EL (cell line): ENCODE measurements at places on chromosomes 5 and 9.

DNA sequence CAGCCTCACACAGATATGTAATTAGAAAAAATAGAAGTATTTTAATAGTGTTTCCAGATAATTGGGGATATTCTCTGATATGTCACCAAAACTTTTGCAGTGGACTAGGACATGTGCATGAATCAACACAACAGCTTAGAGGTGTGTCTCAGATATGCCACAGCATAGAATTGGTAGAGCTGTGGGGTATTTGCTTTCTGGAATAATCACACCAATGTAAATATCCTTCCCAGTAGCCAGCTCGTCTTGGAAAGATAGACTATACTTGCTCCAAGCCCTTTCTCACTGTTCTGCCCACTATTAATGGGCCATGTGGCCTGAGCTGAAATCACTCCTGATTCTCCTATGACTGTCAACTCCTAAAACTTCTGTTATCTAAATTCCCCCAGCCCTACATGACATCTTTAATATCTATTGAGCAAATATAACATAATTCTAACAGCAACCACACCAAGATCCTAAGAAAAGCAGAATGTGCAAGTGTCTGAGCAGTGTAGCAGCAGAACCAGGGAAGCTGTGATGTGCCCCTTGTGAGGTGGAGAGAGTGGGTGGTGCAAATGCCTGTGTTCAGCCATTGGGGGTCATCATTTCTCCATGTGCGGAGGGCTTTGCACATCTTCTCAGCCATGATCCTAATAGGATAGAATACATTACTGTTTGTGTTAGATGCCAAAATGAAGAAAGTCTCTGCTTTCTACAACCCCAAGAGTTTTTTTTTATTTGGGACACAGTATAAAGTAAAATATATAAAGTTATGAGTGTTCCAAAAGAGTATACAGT lies 65.0 kb downstream of the MELK start:
- DNase-seq: no peak

GRCh38 chr5:31078956-31079355 lies 114.5 kb upstream of the CDH6 start:
- DNase-seq: no peak

GRCh38 chr5:75690669-75691068 lies 26.6 kb downstream of the POC5 start:
- no peak for DNase-seq

DNA sequence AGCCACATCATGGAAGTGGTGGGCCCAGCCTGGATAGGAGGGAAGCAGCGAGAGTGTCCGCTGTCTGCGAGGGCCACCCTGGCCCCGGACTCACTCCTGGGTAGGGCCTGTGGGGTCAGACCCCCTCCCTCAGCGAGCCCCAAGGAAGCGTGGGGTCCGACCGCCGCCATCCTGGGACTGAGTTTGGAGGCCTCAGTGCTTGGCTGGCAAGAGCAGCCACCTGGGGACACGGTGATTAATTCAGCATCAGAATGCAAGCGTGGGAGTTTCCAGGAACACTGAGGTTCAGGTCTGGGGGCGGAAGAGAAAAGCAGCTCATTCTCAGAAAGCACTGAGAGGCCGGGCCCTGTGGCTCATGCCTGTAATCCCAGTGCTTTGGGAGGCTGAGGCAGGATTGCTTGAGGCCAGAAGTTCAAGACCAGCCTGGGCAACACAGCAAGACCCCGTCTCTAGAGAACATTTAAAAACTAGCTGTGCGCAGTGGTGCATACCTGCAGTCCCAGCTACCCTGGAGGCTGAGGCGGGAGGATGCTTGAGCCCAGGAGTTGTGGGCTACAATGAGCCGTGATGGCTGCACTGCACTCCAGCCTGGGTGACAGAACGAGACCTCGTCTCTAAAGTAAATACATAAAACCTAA lies 18.3 kb upstream of the CAMSAP1 start:
- DNase-seq: no peak

GRCh38 chr9:137660144-137660543 lies 41.3 kb downstream of the EHMT1 start:
- DNase-seq: no peak

DNA sequence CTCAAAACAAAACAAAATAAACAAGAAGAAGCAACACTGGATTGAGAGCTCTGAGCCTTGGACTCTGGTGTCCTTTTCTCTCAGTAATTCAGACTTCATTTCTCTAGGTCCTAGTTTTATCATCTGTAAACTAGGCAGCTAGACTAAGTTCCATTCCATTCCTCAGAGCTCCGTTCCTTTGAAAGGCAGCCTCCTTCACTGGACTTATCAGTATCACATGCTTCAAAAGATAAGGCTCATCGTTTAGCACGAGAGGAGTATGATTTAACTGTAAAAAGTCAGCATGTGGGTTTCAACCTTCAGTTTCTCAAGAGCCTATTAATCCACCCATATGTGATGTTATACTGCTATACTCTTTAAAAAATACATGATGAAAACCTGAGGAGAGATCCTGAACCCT lies 1.6 kb downstream of the ATP10B start:
- DNase-seq: no peak

DNA sequence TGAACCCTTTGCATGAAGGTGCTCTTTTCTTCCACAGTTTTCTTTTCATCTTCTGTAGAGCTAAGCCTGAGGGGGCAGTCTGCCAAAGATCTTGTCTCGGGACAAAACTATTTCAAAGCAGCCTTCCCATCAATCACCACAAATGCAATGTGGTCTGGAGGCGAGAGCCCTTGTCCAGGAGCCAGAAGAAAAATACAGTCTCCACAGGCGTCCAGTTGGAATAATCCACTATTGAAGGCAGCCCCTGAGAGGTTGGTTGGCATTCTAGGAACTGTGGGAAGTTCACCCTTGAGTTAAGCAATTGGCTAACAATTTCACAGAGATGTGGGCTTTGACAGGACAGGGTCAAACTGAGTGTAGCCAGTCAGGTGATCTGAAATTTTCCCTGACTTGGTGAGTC lies 72.0 kb downstream of the SEMA6A start:
- peak; percentile 10 for DNase-seq

- DNase-seq: no peak
These were observed 279.3 kb downstream of the ASTN2 start for GRCh38 chr9:117135501-117136098.

DNA sequence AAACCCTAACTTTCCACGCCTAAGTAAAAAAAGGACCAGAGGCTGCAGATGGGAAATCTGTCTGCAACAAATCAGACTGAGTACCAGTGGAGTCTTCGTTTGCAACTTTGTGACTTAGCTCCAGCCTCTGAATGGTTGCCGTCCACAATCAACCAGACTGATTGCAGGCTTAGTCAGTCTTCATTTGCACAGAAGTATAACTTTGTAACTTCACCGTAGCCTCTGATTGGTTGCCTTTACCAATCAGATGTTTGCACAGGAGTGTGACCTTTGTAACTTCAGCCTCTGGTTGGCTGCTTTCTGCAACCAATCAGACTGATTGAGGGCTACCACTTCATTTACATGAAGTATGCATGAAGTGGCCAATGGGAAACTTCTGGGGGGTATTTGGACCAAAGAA lies 53.7 kb downstream of the TGFBR1 start:
- DNase-seq: no peak

- no peak for DNase-seq
These were observed 130.4 kb downstream of the CHSY3 start for GRCh38 chr5:130034566-130035210.

DNA sequence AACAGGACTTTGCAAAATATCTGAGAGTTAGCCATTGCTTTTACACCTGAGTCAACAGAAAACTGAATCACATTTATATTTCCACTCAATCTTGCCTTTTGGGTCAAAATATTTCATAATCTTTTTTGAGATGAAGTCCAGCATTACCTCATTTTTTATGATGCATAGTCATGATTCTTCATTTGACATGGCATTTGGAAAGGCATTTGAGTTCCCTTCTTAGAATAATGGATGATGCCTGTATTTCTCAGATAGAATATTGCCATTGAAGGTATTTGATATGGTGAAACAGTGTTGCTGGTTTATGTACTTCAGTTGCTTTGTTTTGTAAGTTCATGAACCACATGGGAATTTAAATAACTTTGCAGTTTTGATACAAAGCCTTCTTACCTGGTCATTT lies 180.4 kb downstream of the PRR16 start:
- DNase-seq: peak; percentile 1

DNA sequence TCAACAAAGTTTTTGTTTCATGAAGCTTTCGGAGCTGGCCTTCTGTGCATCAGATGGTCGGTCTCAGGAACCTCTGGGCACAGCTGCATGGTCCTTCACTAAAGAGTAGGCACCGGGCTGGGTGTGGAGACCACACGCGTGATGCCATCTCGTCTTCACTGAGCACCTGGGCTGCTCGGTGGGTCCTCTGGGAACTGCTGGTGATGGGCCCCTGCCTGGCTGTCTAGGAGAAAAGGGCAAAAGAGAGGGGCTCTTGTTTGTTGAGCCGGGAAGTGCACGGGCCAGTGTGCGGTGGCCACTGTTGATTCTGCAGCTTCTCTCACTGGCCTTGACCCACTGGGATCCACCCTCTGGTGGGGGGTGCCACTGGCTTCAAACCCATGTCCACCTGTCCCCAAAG lies 46.0 kb downstream of the COL5A1 start:
- DNase-seq: no peak

- DNase-seq: peak; percentile 10
These were observed 53.0 kb upstream of the ALDH1B1 start for GRCh38 chr9:38339496-38339895.

DNA sequence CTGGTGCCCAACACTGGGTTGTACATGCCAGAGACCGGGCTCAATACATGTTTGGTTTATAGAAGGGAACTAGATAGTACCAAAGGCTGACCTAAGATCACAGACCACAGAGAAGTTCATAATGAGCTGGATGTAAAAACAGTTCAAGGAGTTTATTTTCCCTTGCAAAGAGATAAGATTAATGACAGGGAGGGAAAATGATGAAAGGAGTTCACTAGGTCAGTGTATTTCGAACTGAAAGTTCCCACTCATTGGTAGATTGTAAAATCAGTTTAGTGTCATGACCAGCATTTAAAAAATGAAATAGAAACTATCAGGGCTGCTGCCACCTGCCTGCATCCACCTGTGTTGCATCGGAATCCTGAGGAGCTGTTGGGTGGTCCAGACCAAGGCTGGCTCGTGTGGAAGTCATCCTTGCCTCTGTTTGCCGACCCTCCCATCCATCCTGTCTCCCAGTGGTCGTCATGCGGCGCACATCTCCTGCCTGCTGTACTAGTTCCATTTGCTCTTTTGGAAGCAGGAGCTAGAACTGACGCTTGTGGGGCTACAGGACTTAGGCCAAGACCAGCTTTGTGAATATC lies 21.1 kb downstream of the TBC1D2 start:
- no peak for DNase-seq

DNA sequence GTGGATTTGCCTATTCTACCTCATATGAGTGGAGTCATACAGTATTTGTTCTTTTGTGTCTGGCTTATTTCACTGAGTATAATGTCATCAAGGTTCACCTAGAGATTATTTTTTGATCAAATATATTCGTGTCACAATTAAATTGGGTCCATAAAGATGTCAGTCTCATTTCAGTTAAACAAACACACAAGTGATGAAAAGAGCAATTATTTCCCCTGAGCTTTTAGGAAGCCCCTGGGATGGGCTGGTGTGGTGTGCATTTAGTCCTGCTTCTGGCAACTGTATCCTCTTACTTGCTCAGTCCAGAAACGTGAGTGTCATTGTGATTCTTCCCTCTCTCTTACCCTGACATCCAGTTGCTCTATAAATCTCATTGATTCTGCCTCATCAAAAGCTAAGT lies 52.8 kb upstream of the CARTPT start:
- no peak for DNase-seq

DNA sequence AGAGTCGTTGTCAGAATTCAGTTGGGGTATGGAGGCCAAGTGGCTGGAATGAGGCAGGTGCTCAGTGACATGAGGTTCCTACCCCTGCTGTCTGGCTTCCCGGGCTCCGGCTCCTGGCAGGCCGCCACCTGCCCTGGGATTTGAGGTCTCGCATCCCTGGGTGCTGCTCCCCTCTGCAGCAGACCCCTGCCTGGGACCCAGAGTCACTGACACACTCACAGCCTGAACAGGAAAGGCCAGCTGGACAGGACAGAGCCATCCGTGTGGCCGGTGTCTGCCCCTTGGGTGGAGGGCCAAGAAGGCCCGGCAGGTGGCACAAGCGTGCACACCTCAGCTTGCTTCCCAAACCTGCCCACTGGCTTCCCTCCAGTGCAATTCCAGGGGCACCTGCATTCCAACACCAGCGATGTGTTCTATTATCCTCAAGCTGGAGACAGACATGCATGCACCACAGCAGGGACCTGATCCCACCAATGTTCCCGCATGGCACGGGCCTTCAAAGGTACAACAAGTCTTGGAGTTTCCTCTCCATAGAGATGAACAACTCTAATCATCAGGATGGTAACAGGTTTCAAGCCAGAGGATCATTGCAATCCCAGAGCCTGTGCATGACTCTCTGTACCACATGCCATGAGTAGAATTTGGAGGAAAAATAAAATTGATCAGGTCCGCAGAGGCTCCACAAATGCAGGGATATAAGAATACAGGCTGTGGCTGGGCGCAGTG lies 45.6 kb upstream of the RNF130 start:
- DNase-seq: no peak

GRCh38 chr9:70020217-70020616 lies 23.4 kb upstream of the MAMDC2 start:
- DNase-seq: no peak

DNA sequence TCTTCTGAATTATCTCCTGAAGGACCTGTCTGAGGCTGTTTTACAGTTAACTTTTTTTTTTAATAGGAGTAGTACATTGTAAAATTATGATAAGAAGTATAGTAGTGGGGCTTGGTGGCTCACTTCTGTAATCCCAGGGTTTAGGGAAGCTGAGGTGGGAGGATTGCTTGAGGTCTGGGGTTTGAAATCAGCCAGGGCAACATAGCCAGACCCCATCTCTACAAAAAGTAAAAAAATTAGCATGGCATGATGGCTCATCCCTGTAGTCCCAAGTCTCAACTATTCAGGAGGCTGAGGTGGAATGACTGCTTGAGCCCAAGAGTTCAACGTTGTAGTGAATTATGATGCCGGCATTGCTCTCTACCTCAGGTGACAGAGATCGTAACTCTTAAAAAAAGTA lies 7.0 kb downstream of the IPO11 start:
- no peak for DNase-seq

GRCh38 chr9:4615251-4615650 lies 46.8 kb upstream of the PLPP6 start:
- peak; percentile 45 for DNase-seq

- DNase-seq: no peak
These were observed 3.2 kb downstream of the FCN1 start for GRCh38 chr9:134914501-134914834.

GRCh38 chr5:62650197-62650596 lies 71.6 kb downstream of the LRRC70 start:
- DNase-seq: peak; percentile 66

GRCh38 chr5:39019254-39019653 lies 54.9 kb downstream of the RICTOR start:
- DNase-seq: no peak

DNA sequence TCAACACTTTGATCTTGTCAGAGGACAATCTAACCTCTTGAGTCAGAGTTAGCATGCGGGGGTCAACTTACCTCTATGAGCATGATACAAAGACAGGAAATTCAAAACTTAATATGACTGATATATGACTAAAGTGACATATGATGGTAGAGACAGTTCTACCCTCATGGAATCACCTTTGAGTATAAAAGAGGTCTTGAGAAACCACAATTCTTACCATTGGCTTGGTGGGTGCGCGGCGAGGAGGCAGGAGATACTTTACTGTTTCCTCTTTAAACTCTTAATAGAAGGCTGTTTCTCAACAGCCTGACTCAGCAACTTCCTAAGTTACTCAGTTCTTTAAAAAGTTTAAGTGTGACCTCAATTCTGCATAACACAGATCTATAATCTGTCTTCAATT lies 372.8 kb downstream of the KIAA0825 start:
- DNase-seq: no peak
